Brain pericyte (primary cell): ENCODE measurements at places on chromosomes 6 and 20.

- no peak for DNase-seq
Measured at GRCh38 chr6:136051140-136051775, 198.9 kb downstream of the MTFR2 start.

- DNase-seq = no peak
Measured at GRCh38 chr6:32198345-32198696, 5.9 kb upstream of the GPSM3 start.

DNA sequence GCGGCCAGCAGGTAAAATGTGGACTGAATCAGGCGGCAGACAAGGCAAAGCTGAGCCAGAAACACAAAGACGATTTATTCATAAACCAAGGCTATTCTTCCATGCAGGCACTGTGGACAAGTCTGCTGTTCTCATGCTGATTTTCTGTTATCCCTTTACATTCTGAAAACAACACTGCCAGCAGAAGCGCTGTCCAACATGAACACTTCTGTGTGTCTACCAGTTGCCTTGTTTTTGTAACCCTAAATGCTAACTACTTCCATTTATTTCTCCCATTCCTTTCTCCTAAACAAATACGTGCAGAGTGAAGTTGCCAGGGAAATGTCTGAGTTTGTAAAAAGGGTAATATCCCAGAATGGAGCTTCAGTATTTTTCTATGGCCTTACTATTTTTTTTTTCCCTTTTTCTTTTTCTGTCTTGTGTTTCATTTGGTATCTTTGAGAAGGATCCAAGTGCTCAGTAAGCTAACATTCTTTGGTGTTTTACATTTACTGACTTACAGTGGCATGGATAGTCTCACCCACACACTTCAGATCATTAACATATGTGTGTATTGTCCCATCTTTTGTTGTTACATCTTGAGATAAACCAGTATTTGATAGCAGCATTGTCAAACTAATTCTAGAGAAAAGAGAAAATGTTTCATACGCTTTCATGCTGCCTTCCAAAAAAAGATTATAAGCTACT is 1308.9 kb upstream of the MAP3K7 start:
- peak; percentile 37 for DNase-seq

- no peak for DNase-seq
Measured at GRCh38 chr6:161498359-161498758, 224.5 kb upstream of the AGPAT4 start.

DNA sequence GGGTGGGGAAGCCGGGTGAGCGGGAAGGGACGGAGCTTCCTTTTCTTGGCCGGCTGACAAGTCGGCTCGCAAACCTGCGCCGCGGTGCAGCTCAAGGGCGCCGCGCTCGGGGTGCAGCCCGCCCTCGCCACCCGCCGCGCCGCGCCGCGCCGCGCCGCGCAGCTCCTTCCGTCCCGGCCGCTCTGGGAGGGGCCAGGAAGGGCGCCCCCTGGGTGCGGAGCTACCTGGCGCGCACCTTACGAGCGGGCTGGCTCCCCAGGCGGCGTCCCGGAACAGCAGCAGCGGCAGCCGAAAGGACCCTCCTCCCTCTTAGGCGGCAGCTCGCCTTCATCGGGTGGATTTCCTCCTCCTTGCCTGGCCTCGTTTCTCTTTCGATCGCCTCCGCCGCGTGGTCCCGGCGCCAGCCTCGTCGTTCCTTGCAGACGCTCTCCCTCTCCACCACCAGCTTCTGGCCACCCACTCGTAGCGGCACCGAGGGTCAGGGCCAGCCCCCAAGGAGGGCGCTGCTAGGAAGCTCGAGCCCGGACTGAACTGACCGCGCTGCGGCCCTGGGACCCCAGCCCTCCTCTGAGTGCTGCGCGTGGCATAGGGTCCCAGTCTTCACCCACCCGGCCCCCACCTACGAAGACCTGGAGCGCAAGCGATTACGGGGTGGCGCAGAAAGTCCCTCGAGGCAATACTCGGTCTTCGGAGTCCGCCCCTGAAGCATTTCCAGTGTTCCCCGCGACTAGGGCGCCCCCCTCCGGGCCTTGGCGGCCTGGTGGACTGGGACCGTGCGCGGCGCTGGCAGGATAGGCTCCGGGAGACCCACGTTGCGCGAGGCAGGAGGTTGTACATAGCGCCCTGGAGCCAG is at the start of gene MAP3K5:
Gene MAP3K5, minus strand, starts transcription at position 68 of the 853 bp plus-strand sequence. CDS start 320 bp downstream, outside the sequence.
- peak; percentile 63 for DNase-seq

DNA sequence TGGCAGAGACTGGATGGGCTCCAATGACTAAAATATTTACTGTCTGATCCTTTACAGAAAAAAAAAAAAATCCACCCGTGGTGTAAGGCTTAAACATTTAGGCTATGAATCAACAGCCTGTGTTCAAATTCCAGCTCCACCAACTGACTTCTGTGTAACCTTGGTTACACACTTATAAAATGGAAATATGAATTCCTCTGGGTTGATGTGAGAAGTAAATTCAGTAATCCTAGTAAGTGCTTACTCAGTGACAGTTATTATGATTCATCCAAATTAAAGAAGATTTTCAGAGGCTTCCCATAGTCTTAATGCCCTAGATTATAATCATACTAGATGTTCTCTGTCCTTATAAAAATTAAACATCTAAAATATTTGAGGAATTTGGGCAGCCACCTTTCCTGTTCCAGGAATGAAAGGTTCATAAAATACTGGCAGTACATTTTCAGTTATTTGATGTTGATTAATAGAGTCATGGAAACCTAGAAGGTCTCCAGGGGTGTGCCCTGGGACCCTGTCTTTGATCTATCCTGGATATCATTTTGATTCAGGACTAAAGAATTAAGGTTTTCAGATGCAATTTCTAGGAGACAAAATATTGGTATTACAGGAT is 180.3 kb upstream of the ZNF217 start:
- DNase-seq = no peak
